ENCODE measurements at places on chromosomes 12 and 14. TPM values are rescaled to one million over a fixed set of nuclear protein-coding genes. Genes with fewer than 3 reads are reported as not detected.
A peak's percentile ranks its signal among the peaks of the same experiment; 100 is the strongest.

- H3K4me3 ChIP-seq: no peak overlapping the region
- no peak overlapping the region for H3K27ac ChIP-seq
- no peaks in the 10 kb centered on the region for H3K36me3 ChIP-seq
- no peaks in the 10 kb centered on the region for H3K4me1 ChIP-seq
These were observed 12.5 kb downstream of the ISM2 start for GRCh38 chr14:77485901-77486678.

DNA sequence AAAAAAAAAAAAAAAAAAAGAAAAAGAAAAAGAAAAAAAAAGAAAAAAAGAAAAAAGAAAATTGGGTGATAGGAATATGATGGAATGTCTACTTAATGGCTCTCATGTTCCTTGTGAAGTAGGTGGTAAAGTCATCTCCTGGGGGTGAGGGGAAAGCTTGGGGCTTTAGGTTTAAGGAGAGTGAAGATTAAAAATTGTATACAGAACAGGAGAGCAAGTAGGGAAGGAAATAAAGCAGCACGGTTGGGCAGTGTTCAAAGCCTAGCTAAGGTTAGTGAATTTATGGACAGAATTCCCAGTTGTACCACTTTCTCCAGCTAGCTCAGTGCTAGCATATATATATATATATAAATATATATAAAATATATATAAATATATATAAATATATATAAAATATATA lies 40.0 kb upstream of the SLC2A13 start:
- no peaks in the 10 kb centered on the region for H3K36me3 ChIP-seq
- H3K27me3 ChIP-seq: no peaks in the 10 kb centered on the region
- DNase-seq: no peak

GRCh38 chr14:71527838-71528237 lies 404.4 kb upstream of the RGS6 start:
- DNase-seq: no peak
- H3K27ac ChIP-seq: no peak overlapping the region
- no peaks in the 10 kb centered on the region for H3K36me3 ChIP-seq

Gene ITGA7
- total RNA-seq: 156 TPM

DNA sequence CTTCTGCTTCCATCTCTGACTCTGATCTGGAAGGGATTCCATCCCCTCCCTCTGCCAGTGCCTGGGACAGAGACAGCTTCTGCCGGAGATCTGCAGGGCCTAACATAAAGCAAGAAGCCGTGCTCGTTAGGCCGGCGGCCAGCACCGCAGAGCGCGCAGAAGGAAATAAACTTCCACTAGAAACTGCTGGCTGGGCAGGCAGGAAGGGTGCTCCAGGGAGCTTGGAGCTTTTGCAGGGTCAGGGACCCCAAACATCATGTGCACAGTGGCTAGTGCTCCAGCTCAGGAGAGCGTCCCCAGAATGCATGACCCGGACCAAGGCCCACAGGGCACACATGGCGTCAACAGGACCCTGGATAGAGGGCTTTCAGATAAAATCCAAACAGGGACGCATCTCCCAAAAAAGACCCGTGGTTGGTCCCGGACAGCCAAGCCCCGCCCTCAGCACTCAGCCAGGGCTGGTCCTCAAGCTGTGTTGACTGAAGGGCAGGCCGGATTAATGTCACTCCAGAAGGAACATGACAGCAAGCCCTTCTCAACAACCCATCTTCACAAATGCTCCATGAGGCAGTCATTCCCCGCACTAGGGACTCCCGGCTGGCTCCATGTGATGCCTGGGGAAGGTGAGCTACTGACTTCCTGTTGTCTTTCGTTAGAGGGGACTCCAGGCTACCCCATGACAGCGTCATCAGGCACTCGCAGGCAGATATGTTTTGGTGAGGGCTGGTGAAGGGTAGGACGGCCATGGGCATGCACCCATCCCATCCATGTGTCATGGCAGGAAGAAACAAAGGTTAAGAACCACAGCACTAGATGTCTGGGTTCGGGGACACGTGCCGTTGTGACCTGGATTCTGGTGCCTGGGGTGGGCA lies 121.5 kb downstream of the CALM1 start:
- DNase-seq: no peak
- no peak overlapping the region for H3K27ac ChIP-seq
- H3K36me3 ChIP-seq: no peaks in the 10 kb centered on the region
- H3K4me3 ChIP-seq: no peak overlapping the region
- peaks cover 21% of the 10 kb centered on the region for H3K4me1 ChIP-seq

DNA sequence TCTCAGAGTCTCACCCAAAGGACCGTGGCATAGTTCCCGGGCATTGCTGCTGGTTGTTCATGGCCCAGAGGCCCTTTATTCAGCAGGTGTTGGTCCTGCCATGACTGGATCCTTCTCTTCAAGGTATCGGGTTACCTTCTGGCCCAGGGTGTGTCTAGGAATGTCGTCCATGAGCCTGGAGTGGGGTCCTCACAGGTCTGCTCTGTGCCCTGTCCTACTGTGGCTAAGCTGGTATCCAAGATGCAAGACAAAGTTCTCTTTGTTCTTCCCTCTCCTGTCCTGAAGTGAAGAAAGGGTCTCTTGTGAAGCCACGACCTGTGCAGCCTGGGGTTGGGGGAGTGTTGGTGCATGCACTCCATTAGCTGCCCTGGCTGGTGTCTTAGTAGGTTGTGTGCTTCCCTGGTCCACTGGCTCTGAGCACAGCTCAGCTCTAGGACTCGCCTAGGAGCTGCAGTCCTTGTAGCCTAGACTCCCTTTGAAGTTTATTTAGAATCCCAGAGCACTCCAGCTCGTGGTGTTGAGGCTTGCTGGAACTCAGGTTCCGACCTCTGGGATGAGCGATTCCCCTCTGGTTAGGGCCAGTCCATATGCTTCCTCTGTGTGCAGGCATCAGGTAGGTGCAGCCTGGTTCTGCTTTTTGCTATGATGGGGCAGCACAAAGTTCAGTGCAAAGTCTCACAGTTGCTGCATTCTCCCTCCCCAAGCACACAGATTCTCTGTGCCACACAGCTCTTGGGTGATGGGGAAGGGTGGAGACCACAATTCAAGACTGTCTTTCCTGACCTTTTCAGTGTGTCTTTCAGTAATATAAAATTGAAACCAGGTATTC lies 117.4 kb downstream of the NUBPL start:
- no peak for DNase-seq
- H3K4me1 ChIP-seq: peaks cover 3% of the 10 kb centered on the region
- no peak overlapping the region for H3K27ac ChIP-seq
- H3K4me3 ChIP-seq: no peak overlapping the region

- H3K36me3 ChIP-seq: no peaks in the 10 kb centered on the region
- H3K4me3 ChIP-seq: peak overlapping the region; percentile 89
- DNase-seq: no peak
These were observed 1.8 kb upstream of the MYL6B start for GRCh38 chr12:56150563-56150962.

DNA sequence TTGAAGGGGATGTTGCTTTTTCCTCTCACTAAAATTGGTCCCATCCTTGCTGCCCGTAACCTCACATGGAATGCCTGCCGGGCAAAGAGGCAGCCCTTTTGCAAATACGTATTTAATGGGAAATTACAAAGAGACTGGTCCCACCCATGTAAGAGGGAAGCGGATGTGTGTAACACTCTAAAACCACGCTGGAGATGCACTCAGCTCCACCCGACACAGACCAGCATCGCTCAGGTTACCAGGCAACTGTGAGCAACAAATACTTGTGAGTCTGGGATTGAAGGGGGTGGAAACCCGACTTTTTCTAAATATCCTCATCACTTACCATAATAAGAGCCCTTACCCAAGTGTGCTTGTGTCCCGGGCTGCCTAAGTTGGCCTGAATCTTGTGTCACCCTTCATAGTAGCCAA lies 47.7 kb downstream of the ELK3 start:
- H3K4me3 ChIP-seq: no peak overlapping the region
- peaks cover 21% of the 10 kb centered on the region for H3K4me1 ChIP-seq
- H3K27ac ChIP-seq: no peak overlapping the region
- H3K36me3 ChIP-seq: no peaks in the 10 kb centered on the region

GRCh38 chr12:57229634-57230380 lies at the start of gene SHMT2:
TSS of gene SHMT2 (plus strand) at chr12:57229711. CDS start at chr12:57229779, 68 bp downstream.
- peak; percentile 94 for DNase-seq
- peaks cover 30% of the 10 kb centered on the region for H3K4me1 ChIP-seq
- H3K27ac ChIP-seq: peak within 1 kb of the TSS; percentile 95
- no peaks in the 10 kb centered on the region for H3K36me3 ChIP-seq
- H3K4me3 ChIP-seq: peak within 1 kb of the TSS; percentile 98
- H3K27me3 ChIP-seq: peaks cover 31% of the 10 kb centered on the region

DNA sequence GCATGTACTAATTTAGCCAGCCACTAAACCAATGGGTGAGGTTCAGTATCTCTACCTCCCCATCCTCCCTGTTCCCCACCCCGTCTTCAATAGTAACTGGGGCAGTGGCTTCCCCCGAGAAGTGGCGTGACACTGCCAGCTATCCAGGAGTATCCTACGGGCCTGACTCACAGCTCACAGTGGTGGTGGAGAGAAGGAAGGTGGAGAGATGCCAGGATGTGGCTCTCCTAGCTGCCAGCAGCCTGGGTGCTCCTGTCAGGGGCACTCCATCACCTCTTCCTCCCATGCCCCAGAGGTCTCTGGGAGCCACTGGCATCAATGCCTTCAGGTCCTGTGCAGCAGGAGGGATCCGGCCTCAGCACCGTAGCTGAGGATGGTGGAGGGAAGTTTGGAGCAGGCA lies 49.0 kb downstream of the TSPAN11 start:
- no peak overlapping the region for H3K4me3 ChIP-seq
- H3K27ac ChIP-seq: no peak overlapping the region
- peaks cover 15% of the 10 kb centered on the region for H3K27me3 ChIP-seq
- no peak for DNase-seq
- H3K4me1 ChIP-seq: peaks cover 17% of the 10 kb centered on the region

DNA sequence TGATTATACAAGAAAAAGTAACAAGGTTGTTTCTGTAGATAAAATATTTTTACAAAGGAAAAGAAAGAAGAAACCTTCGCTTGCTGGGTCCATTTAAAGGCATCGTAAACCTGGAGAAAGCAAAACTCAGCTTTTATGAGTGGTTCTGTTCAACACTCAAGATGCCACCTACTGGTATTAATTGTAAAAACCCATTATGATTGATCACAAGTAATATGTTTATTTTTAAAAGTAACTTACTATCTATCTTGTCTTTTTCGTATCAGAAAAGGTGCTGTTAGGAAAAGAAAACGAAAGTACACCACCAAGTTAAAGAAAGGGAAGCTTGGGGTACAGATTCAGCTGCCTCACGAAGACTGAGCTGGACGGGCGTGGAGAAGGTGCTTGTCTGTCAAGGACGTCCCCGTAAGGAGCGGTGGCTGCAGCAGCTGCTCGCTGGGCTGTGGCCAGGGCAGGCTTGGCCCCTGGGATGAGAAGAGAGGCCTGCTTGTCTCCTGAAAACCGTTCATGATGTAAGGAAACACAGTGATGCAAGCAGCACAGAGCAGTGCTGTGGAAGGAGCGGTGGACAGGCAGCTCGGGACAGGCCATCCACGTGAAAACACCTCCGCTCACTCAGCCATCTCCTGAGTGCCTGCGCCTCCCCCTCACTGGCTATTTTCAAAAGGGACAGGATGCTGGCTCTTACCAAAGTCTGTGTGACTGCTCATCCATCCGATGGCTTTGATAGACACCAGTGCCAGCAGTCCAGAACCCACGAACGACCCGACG lies 25.0 kb downstream of the SLC15A4 start:
- H3K27ac ChIP-seq: peak overlapping the region; percentile 80
- peak; percentile 24 for DNase-seq

GRCh38 chr14:93073910-93074769 lies 41.6 kb downstream of the ITPK1 start:
- no peak for DNase-seq
- H3K27ac ChIP-seq: no peak overlapping the region
- peaks cover 14% of the 10 kb centered on the region for H3K27me3 ChIP-seq
- H3K4me3 ChIP-seq: no peak overlapping the region
- peaks cover 45% of the 10 kb centered on the region for H3K4me1 ChIP-seq

- peaks cover 20% of the 10 kb centered on the region for H3K27me3 ChIP-seq
- H3K4me1 ChIP-seq: peaks cover 20% of the 10 kb centered on the region
- no peaks in the 10 kb centered on the region for H3K36me3 ChIP-seq
- peak within 1 kb of the TSS; percentile 68 for H3K4me3 ChIP-seq
- no peak for DNase-seq
- H3K27ac ChIP-seq: peak within 1 kb of the TSS; percentile 44
These were observed at the start of gene RARG for GRCh38 chr12:53231921-53232645. TSS of gene RARG (minus strand) at chr12:53232209. CDS start at chr12:53227545, 4,664 bp downstream.

GRCh38 chr12:108594-108993 lies 42.0 kb downstream of the IQSEC3 start:
- peaks cover 46% of the 10 kb centered on the region for H3K4me1 ChIP-seq
- DNase-seq: no peak
- H3K36me3 ChIP-seq: peaks cover 4% of the 10 kb centered on the region
- peaks cover 4% of the 10 kb centered on the region for H3K27me3 ChIP-seq
- no peak overlapping the region for H3K4me3 ChIP-seq

GRCh38 chr12:49059299-49060171 lies 1.1 kb downstream of the KMT2D start:
- H3K36me3 ChIP-seq: no peaks in the 10 kb centered on the region
- H3K4me3 ChIP-seq: peak overlapping the region; percentile 98
- DNase-seq: peak; percentile 54

- H3K27ac ChIP-seq: no peak overlapping the region
- DNase-seq: no peak
- peaks cover 4% of the 10 kb centered on the region for H3K27me3 ChIP-seq
- no peaks in the 10 kb centered on the region for H3K4me1 ChIP-seq
- no peaks in the 10 kb centered on the region for H3K36me3 ChIP-seq
These were observed 359.8 kb downstream of the FOXG1 start for GRCh38 chr14:29126361-29126760.

DNA sequence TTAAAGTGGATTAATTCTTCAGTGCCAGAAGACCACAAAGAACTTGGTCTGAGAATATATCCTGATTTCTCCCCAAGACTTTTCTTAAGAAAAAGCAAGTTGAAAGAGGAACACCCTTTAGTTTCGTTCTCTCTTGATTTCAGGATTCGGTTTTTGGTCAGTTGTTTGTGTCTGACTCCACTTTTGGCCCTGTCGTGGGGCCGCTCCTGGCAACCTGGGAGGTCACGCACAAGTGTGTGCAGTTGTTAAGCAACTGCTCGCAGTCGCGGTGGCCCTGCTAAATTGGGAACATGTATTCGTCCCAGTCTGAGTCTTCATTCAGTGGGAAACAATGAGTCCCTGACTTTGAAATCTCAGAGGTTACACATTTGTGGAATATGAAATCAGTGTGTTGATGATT lies 68.7 kb downstream of the RGS6 start:
- DNase-seq: no peak
- no peak overlapping the region for H3K27ac ChIP-seq
- no peaks in the 10 kb centered on the region for H3K36me3 ChIP-seq
- H3K4me3 ChIP-seq: no peak overlapping the region
- no peaks in the 10 kb centered on the region for H3K4me1 ChIP-seq
- peaks cover 5% of the 10 kb centered on the region for H3K27me3 ChIP-seq

Gene TRIM9
- total RNA-seq: 11.9 TPM

Gene KRT77
- total RNA-seq: not detected

Gene TTC7B
- total RNA-seq: 83.1 TPM

GRCh38 chr14:90587918-90588317 lies 191.1 kb downstream of the CALM1 start:
- peaks cover 8% of the 10 kb centered on the region for H3K27me3 ChIP-seq
- no peak overlapping the region for H3K4me3 ChIP-seq
- peaks cover 5% of the 10 kb centered on the region for H3K36me3 ChIP-seq
- H3K4me1 ChIP-seq: peaks cover 7% of the 10 kb centered on the region
- DNase-seq: no peak
- H3K27ac ChIP-seq: no peak overlapping the region

- no peaks in the 10 kb centered on the region for H3K36me3 ChIP-seq
- no peak overlapping the region for H3K4me3 ChIP-seq
- no peak overlapping the region for H3K27ac ChIP-seq
- no peaks in the 10 kb centered on the region for H3K27me3 ChIP-seq
These were observed 34.1 kb downstream of the SCFD1 start for GRCh38 chr14:30656190-30656632.
